Left ventricle myocardium inferior (tissue), 1 donor: ENCODE measurements at places on chromosomes 5 and 9. TPM values are rescaled to one million over a fixed set of nuclear protein-coding genes. Genes with fewer than 3 reads are reported as not detected.
A peak's percentile ranks its signal among the peaks of the same experiment; 100 is the strongest.

GRCh38 chr5:42596817-42597216 lies 159.8 kb upstream of the CCDC152 start:
- H3K27me3 ChIP-seq: no peaks in the 10 kb centered on the region
- DNase-seq: no peak
- H3K4me1 ChIP-seq: peaks cover 51% of the 10 kb centered on the region
- H3K27ac ChIP-seq: no peak overlapping the region
- H3K4me3 ChIP-seq: no peak overlapping the region

GRCh38 chr5:136191304-136192014 lies 1.5 kb downstream of the SMIM32 start:
- peaks cover 26% of the 10 kb centered on the region for H3K4me1 ChIP-seq
- no peak overlapping the region for H3K27ac ChIP-seq
- H3K27me3 ChIP-seq: peaks cover 71% of the 10 kb centered on the region
- H3K4me3 ChIP-seq: peak overlapping the region; percentile 68

Gene CARD6
- total RNA-seq: 6.1 TPM

Gene EGFLAM
- total RNA-seq: 8.9 TPM

Gene GPR151
- not detected for total RNA-seq

GRCh38 chr5:180069589-180070247 lies 1.8 kb downstream of the RNF130 start:
- H3K27ac ChIP-seq: peak overlapping the region; percentile 99
- peak overlapping the region; percentile 98 for H3K4me3 ChIP-seq
- DNase-seq: no peak

DNA sequence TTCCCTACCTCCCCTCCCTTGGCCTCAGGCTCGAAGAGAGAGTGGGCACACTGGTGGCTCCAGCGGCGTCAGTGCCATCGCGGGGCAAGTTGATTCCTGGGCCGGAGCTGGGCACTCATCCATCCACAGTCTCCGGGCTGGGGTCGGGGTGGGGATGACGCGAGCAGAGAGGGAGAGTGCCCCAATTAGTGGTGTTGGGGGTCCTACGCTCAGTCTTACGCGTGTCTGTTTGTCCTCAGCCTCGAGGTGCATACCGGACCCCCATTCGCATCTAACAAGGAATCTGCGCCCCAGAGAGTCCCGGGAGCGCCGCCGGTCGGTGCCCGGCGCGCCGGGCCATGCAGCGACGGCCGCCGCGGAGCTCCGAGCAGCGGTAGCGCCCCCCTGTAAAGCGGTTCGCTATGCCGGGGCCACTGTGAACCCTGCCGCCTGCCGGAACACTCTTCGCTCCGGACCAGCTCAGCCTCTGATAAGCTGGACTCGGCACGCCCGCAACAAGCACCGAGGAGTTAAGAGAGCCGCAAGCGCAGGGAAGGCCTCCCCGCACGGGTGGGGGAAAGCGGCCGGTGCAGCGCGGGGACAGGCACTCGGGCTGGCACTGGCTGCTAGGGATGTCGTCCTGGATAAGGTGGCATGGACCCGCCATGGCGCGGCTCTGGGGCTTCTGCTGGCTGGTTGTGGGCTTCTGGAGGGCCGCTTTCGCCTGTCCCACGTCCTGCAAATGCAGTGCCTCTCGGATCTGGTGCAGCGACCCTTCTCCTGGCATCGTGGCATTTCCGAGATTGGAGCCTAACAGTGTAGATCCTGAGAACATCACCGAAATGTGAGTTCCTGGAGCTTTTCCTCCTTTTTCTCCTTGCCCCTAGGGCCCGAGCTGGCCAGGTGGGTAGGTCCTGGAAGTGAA lies 861 bp downstream of the NTRK2 start:
- H3K36me3 ChIP-seq: no peaks in the 10 kb centered on the region
- peaks cover 34% of the 10 kb centered on the region for H3K4me1 ChIP-seq
- peak overlapping the region; percentile 61 for H3K27ac ChIP-seq
- H3K4me3 ChIP-seq: peak overlapping the region; percentile 69
- DNase-seq: peak; percentile 30

DNA sequence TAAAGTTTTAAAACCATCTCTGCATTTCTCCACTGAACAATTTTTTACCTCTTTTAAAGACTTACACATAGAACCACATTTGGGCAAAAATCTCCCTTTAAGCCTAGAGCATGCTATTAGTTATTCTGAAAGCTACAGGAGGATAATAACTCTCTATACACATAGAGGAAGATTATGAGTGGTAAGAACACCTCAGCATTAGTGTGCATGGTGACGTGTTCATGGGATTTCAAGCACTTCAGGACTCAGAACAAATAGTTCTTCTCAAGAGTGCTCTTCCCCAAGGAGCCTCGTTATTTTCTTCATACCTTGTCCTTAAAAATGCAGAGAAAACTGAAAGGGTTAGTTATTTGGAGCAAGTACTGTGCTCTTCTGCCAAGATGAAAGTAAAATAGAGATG lies 256.9 kb upstream of the TUSC1 start:
- H3K4me3 ChIP-seq: no peak overlapping the region
- no peaks in the 10 kb centered on the region for H3K27me3 ChIP-seq
- no peaks in the 10 kb centered on the region for H3K36me3 ChIP-seq
- no peak overlapping the region for H3K27ac ChIP-seq
- no peak for DNase-seq

- DNase-seq: no peak
- no peak overlapping the region for H3K4me3 ChIP-seq
- peak overlapping the region; percentile 61 for H3K27ac ChIP-seq
- peaks cover 45% of the 10 kb centered on the region for H3K4me1 ChIP-seq
These were observed 51.5 kb downstream of the MTMR12 start for GRCh38 chr5:32261198-32261597.

Gene ZNF454
- total RNA-seq: 2.6 TPM

- H3K27me3 ChIP-seq: no peaks in the 10 kb centered on the region
- H3K4me3 ChIP-seq: no peak overlapping the region
- no peak for DNase-seq
- H3K4me1 ChIP-seq: peaks cover 2% of the 10 kb centered on the region
- no peaks in the 10 kb centered on the region for H3K36me3 ChIP-seq
These were observed 259.5 kb upstream of the ARRDC3 start for GRCh38 chr5:91642581-91642980.

Gene PCDHB10
- total RNA-seq: 0.63 TPM

GRCh38 chr5:149041242-149041641 lies 21.6 kb downstream of the SH3TC2 start:
- H3K27me3 ChIP-seq: no peaks in the 10 kb centered on the region
- no peak overlapping the region for H3K4me3 ChIP-seq

DNA sequence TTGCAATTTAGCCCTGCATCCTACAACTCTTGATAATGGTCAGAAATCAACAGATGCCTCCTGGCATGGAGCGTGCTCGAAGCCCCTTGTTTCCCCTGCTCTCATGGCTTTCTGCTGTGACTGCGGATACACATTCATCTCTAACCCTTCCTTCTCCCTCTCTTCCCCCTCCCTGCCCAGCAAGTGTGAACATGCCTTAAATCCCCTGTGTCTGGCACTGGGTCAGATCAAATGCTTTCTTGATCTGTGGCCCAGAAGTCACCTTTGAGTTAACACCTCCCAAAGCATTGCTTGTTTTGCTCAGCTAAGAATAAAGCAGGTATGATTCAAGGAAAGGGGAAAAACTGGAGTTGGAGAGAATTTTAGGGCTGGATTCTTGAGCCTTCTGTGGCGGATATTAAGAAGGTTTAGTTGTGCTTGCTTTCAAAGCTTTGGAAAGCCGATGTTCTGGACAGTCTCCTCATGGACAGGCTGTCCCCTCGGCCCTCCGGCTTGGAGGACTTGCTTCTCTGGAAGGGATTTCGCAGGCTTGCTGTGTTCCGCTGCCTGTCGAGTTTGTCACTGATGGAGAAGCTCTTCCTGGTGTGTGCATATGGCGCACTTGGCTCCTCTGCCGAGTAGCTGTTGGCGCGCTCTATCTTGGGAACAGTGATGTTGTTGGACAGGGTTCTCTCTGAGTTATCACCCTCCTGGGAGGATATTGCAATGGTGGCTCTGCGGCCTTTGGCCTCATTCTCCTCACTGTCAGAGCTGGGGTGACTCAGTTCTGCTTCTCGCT lies 121.3 kb upstream of the KLF9 start:
- no peaks in the 10 kb centered on the region for H3K27me3 ChIP-seq
- DNase-seq: no peak
- H3K36me3 ChIP-seq: no peaks in the 10 kb centered on the region
- no peak overlapping the region for H3K4me3 ChIP-seq
- peaks cover 6% of the 10 kb centered on the region for H3K4me1 ChIP-seq

GRCh38 chr9:118419676-118420075 lies 715.5 kb downstream of the TLR4 start:
- no peak overlapping the region for H3K27ac ChIP-seq
- H3K27me3 ChIP-seq: no peaks in the 10 kb centered on the region
- DNase-seq: no peak
- H3K4me1 ChIP-seq: no peaks in the 10 kb centered on the region

Gene CMYA5
- total RNA-seq: 1,210 TPM

Gene PLPP7
- 120 TPM for total RNA-seq

DNA sequence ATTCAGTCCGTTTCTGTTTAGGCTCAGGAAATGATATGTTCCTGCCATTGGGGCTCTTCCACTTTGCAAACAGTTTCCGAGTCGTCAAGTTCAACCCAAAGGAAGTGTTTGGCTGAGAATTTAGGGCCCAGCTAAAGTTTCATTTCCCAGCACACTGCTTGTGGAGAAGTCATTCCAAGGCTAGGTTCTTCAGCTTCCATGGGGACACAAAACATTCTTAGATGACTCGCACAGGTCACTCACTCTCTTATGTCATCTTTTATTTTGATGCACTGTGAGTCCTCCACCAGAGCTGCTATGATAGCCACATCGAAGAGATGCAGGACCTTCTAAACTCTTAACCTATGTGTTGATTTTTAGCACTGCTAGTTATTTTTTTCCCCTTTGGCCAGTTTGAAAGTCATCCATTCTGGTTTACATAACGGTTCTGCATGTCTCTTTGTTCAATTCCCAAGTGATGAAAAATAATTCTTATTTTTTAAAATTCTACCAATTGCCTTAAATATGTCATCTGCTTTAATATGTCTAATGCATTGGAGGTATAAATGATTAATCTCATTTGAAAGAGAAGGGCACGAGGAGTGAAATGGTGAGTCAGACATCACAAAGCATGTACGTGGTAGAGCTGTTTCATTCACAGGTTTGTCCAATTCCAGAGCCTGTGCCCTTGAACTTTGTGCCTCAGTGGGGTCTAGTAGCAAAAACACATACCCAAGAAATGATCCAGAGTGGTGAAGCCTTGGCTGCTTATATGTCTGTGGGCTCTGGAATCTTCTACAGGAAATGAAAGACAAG lies 84.3 kb downstream of the ZNF462 start:
- DNase-seq: no peak
- H3K27ac ChIP-seq: no peak overlapping the region
- no peaks in the 10 kb centered on the region for H3K27me3 ChIP-seq
- H3K36me3 ChIP-seq: peaks cover 15% of the 10 kb centered on the region
- no peak overlapping the region for H3K4me3 ChIP-seq

DNA sequence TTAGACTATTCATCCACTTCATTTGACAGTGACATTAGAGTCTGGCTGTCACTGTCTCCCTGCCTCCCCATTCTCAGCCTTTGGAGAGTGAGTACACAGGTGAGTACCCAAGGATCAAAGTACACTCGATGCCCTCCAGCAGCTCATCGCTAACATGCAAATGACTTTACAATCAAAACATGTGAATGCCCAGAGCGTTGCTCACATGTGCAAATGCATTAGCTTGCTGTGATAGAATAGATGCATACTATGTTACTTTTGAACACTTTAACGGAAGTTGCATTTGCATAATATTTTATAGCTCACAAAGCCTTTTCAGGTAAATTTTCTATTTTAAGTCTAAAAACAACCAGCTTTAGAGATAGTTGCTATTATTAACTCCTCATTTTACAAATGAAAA lies 107.6 kb downstream of the SYK start:
- H3K36me3 ChIP-seq: no peaks in the 10 kb centered on the region
- H3K4me1 ChIP-seq: no peaks in the 10 kb centered on the region
- peaks cover 7% of the 10 kb centered on the region for H3K27me3 ChIP-seq
- no peak for DNase-seq
- H3K4me3 ChIP-seq: no peak overlapping the region

GRCh38 chr9:12797037-12797436 lies 22.2 kb downstream of the LURAP1L start:
- no peaks in the 10 kb centered on the region for H3K36me3 ChIP-seq
- peaks cover 11% of the 10 kb centered on the region for H3K4me1 ChIP-seq
- H3K27ac ChIP-seq: no peak overlapping the region
- H3K27me3 ChIP-seq: no peaks in the 10 kb centered on the region
- DNase-seq: no peak
- no peak overlapping the region for H3K4me3 ChIP-seq
